Liver (tissue), 10 donors: ENCODE measurements at places on chromosomes 2 and 18. TPM values are rescaled to one million over a fixed set of nuclear protein-coding genes. Genes with fewer than 3 reads are reported as not detected.

DNA sequence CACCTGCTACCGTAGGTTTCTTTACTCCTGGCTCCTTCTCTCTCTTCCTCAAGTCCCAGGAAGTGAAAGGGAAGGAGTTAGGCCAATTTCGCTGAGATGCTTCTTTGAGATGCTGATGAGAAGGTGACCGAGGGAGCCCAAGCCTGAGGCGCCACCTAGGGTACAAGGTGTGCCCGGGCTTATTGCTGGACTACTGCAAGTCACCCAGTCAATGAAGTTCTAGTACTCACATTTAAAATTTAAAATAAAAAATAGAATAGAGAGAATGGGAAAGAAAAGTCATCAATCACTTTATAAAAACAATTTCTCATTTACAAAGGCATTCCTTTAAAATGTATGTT is 45.3 kb downstream of the ACAA2 start:
- no peak overlapping the region for H3K4me3 ChIP-seq
- no peak for DNase-seq

The OTOS gene
- not detected for polyA plus RNA-seq

DNA sequence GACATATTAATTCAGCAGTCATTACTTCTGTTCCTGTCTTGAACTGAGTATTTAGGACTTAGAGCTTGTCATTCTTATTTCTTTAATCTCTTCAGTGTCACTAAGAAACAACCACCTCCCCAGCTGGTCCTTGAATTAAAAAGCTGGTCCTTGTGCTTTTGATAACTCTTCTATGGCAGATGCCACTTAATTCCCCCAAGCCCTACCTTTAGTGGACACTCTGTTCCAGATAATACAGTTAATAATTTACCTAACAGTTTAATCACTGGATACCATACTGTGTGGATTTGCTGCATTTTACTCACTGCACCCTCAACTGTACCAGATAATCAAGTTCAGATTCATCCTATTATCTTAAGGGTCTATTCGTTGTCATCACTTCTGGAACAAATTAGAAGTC is 73.1 kb downstream of the SKA1 start:
- H3K27ac ChIP-seq = no peak overlapping the region
- DNase-seq = no peak
- H3K27me3 ChIP-seq = no peaks in the 10 kb centered on the region
- H3K4me1 ChIP-seq = peaks cover 4% of the 10 kb centered on the region

The SLC5A7 gene
- polyA plus RNA-seq = not detected

The GCG gene
- polyA plus RNA-seq = not detected

- peaks cover 1% of the 10 kb centered on the region for H3K36me3 ChIP-seq
- H3K27me3 ChIP-seq = no peaks in the 10 kb centered on the region
- no peaks in the 10 kb centered on the region for H3K4me1 ChIP-seq
- no peak overlapping the region for H3K4me3 ChIP-seq
- no peak overlapping the region for H3K27ac ChIP-seq
These were observed 31.2 kb downstream of the STK17B start for GRCh38 chr2:196140213-196140612.

DNA sequence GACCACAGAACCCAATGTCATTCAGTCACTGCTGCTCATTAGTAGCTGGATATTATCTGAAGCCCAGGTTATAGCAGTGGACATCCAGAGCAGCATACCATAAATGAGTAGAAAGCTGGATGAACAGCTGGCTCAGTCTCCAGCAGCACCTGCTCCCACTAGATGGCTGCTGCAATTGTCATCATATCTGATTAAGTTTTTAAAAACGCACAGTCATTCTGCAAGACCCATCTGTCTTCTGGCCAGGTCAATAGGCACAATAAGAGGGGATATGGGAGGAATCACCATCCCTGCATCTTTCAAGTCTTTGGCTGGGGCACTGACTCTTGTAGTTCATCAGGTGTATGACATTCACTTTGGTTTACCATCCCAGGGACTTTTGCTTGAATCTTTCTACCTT is 55.1 kb upstream of the XDH start:
- DNase-seq = no peak
- no peaks in the 10 kb centered on the region for H3K36me3 ChIP-seq
- H3K4me1 ChIP-seq = no peaks in the 10 kb centered on the region
- H3K27me3 ChIP-seq = no peaks in the 10 kb centered on the region
- H3K4me3 ChIP-seq = no peak overlapping the region
- H3K27ac ChIP-seq = no peak overlapping the region

DNA sequence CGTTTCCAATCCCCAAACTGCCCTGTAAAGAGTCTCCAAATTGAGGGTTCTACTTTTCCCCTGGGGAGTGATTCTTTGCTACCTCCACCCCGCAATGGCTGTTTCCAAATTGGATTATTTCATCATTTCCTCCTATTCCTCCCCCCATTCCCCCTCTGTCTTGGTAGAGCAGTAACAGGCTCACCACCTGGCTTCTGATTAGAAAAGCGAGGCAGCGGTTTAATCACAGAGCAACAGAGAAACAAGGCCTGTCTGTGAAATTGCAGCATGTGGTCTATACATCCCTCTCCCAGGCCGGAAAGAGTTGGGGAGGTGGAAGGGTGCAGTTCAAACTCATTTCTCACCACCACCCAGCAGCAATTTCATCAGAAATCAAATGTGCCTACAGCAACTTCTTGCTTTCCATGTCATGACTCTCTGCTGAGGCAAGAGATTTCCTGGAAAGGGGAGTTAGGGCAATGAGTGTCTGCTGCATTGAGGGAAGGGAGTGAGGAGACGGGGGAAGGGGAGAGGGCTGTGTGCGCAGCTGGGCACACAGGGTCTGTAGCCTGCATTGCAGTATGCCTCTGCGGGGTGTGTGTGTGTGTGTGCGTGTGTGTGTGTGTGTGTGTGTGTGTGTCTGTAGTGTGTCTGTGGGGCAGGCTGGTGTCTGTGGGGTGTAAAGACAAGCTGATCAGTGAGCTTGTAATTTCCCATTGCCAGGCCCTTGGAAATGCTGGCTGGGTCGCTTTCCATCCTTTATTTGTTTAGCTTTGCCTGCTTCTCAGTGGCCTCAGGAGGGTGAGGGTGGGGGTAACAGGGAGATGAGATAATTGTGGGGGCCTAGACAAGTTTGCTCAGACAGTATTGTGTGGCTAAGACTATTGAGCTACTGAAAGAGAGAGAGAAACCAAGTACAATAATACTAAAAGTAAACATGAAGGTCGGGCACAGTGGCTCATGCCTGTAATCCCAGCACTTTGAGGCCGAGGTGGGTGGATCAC is 13.5 kb upstream of the IGFBP2 start:
- no peak for DNase-seq
- no peaks in the 10 kb centered on the region for H3K27me3 ChIP-seq
- H3K4me3 ChIP-seq = no peak overlapping the region
- H3K27ac ChIP-seq = peak overlapping the region; percentile 59
- peaks cover 19% of the 10 kb centered on the region for H3K4me1 ChIP-seq
- H3K36me3 ChIP-seq = no peaks in the 10 kb centered on the region

The GRB14 gene
- polyA plus RNA-seq = 15.0 TPM

GRCh38 chr2:171878481-171878993 is 15.5 kb downstream of the SLC25A12 start:
- no peaks in the 10 kb centered on the region for H3K36me3 ChIP-seq
- no peaks in the 10 kb centered on the region for H3K27me3 ChIP-seq
- H3K4me1 ChIP-seq = no peaks in the 10 kb centered on the region

The KIF1A gene
- polyA plus RNA-seq = 0.03 TPM

The NCKAP5 gene
- polyA plus RNA-seq = 0.57 TPM

DNA sequence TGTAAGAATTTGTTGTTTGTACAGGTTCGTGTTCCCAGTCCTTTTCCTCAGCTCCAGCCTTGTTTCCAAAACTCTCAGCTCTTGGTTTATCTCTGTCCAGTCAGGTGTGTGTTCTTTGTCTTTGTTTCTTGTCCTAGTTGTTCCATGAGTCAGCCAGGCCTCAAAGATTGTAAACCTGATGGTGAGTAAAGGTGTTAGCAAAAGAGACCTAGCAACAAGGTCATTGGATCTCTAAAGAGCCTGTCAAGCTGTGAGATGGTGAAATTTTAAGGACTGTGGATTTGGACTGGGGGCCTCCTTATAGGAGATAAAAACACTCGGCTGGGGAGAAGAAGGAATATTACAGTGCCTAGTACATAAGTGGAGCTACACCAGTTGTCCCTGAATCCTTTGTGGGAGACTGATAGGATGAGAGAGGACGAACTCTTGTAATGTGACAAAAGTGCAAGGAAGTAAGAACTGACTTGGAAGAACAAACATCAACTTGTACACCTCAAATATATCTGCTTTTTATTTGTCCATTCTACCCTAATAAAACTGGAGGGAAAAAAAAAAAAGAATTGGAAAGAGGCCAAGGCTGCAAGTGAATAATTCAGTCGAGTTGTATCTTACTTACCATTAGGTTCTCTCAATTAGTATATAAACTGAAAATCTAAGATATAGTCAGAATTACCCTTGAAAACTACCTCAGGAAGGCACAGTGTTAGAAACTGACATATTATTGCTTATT is 37.2 kb downstream of the ITGA6 start:
- no peak overlapping the region for H3K4me3 ChIP-seq
- H3K4me1 ChIP-seq = peaks cover 2% of the 10 kb centered on the region
- no peaks in the 10 kb centered on the region for H3K36me3 ChIP-seq
- no peak overlapping the region for H3K27ac ChIP-seq
- no peak for DNase-seq
- no peaks in the 10 kb centered on the region for H3K27me3 ChIP-seq

The CRACDL gene
- polyA plus RNA-seq = 0.13 TPM

The FBXO15 gene
- 0.23 TPM for polyA plus RNA-seq
